H9 (cell line): ENCODE measurements at places on chromosomes 3 and 15. TPM values are rescaled to one million over a fixed set of nuclear protein-coding genes. Genes with fewer than 3 reads are reported as not detected.

GRCh38 chr3:13142552-13143380 lies 69.5 kb upstream of the IQSEC1 start:
- no peak for DNase-seq

DNA sequence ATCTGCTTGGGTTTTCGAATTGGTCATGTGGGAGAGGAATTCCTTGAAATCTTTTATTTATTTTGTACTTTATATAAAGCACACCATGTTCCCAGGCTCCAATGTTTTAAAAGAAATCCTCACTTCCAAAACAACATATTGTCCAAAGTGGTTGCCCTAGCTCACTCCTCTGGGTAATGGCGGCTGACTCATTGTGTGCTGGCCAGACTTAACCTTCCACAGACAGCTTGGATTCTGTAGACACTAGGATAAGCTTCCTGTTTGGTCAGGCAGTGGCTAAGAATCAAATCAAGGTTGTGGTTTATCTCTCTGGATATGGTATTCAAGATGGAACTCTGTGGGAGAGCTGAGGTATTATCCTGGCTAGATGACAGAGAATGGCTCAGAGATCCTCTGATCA lies 55.8 kb upstream of the FAM98B start:
- no peak for DNase-seq

DNA sequence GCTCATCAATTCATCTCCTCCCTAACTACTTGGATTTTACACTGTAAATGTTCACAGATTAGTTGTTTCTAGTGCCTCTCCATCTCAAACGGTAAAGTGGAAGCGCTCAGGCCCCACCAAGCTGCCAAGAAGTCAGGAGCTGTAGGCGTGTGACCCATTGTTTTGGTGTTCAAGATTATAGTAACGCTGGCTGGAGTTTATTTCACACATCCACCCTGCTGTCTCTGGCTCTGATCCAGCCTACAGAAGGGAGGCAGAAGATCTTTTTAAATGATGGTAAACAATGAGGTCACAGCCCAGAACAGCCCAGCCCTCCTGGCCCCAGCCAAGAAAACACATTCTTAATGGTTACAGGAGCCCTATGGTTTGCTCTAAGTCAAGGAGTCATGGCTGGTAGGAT lies 25.7 kb upstream of the GALNT15 start:
- no peak for DNase-seq

The SERINC4 gene
- 0.17 and 0.26 TPM in 2 replicates for total RNA-seq

The FEZF2 gene
- total RNA-seq, result 0.11 TPM in 1 of 2 replicates, not detected in the other
